ENCODE measurements at places on chromosomes 1 and 21. TPM values are rescaled to one million over a fixed set of nuclear protein-coding genes. Genes with fewer than 3 reads are reported as not detected.

DNA sequence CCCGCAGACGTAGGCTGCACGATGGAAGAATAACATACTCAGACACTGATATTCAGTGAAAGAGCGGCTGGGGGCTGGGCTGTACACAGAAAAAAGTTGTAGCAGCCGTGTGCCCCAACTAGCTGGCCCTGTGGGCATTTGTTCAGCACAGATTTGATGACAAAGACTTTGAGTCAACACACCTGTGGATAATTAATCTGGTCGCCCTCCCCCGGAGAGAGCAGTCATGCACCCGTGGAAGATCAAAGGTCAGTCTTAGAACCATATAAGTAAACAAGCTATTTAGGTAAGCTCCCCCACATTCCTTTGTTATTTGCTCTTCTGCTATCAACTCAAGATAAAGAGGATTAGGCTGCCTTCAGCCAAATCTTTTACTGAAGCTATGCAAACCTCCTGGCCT is 148.4 kb upstream of the HMCN1 start:
- H3K4me3 ChIP-seq: no peak overlapping the region
- no peaks in the 10 kb centered on the region for H3K27me3 ChIP-seq
- H3K27ac ChIP-seq: no peak overlapping the region
- DNase-seq: no peak
- no peaks in the 10 kb centered on the region for H3K36me3 ChIP-seq

Gene FAM89A
- polyA plus RNA-seq: 6.0 TPM

Gene LCE3E
- not detected for polyA plus RNA-seq

DNA sequence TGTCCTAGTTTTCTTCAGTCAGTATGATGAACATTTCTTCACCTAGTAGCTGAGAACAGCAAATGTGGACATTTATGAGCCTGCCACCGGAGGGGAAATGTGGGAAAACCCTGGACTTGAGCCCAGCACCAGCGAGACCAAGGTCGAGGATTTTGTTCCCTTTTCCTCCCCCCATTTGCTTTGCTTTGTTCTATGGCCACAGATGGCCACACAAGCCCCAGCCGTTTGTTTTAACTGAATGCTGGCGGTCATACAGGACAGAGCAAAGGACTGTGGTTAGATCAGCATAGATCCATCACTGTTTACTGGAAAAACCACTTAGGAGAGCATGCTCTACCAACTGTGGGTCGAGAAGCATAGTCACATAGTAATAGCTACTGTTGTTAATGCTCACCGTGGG is 20.9 kb downstream of the SH2D2A start:
- no peak overlapping the region for H3K4me3 ChIP-seq
- H3K36me3 ChIP-seq: peaks cover 20% of the 10 kb centered on the region
- DNase-seq: no peak
- H3K27ac ChIP-seq: no peak overlapping the region

Gene LCE1E
- polyA plus RNA-seq: not detected

- no peak overlapping the region for H3K4me3 ChIP-seq
- no peaks in the 10 kb centered on the region for H3K36me3 ChIP-seq
- no peaks in the 10 kb centered on the region for H3K4me1 ChIP-seq
- no peak overlapping the region for H3K27ac ChIP-seq
- DNase-seq: no peak
- no peaks in the 10 kb centered on the region for H3K27me3 ChIP-seq
Measured at GRCh38 chr21:24514081-24514733, 1093.1 kb downstream of the MRPL39 start.

GRCh38 chr1:57605933-57606332 is 182.1 kb upstream of the DAB1 start:
- H3K4me1 ChIP-seq: no peaks in the 10 kb centered on the region
- no peak overlapping the region for H3K4me3 ChIP-seq
- no peaks in the 10 kb centered on the region for H3K27me3 ChIP-seq
- no peaks in the 10 kb centered on the region for H3K36me3 ChIP-seq

GRCh38 chr1:170714938-170715337 is 51.0 kb downstream of the PRRX1 start:
- no peak overlapping the region for H3K27ac ChIP-seq
- H3K36me3 ChIP-seq: no peaks in the 10 kb centered on the region
- H3K4me3 ChIP-seq: no peak overlapping the region
- H3K27me3 ChIP-seq: no peaks in the 10 kb centered on the region
- H3K4me1 ChIP-seq: peaks cover 1% of the 10 kb centered on the region
- no peak for DNase-seq

- no peaks in the 10 kb centered on the region for H3K27me3 ChIP-seq
- H3K27ac ChIP-seq: no peak overlapping the region
- no peak overlapping the region for H3K4me3 ChIP-seq
- H3K36me3 ChIP-seq: no peaks in the 10 kb centered on the region
Measured at GRCh38 chr1:54519709-54520108, 28.3 kb upstream of the ACOT11 start.

GRCh38 chr1:3590951-3591865 is 20.1 kb downstream of the MEGF6 start:
- H3K4me3 ChIP-seq: no peak overlapping the region
- no peaks in the 10 kb centered on the region for H3K36me3 ChIP-seq
- H3K4me1 ChIP-seq: no peaks in the 10 kb centered on the region
- DNase-seq: no peak
- H3K27me3 ChIP-seq: no peaks in the 10 kb centered on the region
- H3K27ac ChIP-seq: no peak overlapping the region

Gene ZNF436
- 5.1 TPM for polyA plus RNA-seq

GRCh38 chr1:39088658-39089057 is 62.5 kb downstream of the NDUFS5 start:
- no peaks in the 10 kb centered on the region for H3K36me3 ChIP-seq
- no peak for DNase-seq
- H3K27me3 ChIP-seq: no peaks in the 10 kb centered on the region
- no peak overlapping the region for H3K27ac ChIP-seq

Gene SLC45A1
- 4.4 TPM for polyA plus RNA-seq

Gene CD2
- polyA plus RNA-seq: 0.74 TPM

- no peaks in the 10 kb centered on the region for H3K4me1 ChIP-seq
- H3K4me3 ChIP-seq: peak overlapping the region; percentile 33
- DNase-seq: peak; percentile 98
- no peaks in the 10 kb centered on the region for H3K36me3 ChIP-seq
- H3K27me3 ChIP-seq: no peaks in the 10 kb centered on the region
Measured at GRCh38 chr1:156123356-156124196, 9.1 kb downstream of the LMNA start.

- DNase-seq: peak; percentile 42
- H3K4me3 ChIP-seq: no peak overlapping the region
- no peaks in the 10 kb centered on the region for H3K27me3 ChIP-seq
- H3K36me3 ChIP-seq: no peaks in the 10 kb centered on the region
- H3K27ac ChIP-seq: no peak overlapping the region
Measured at GRCh38 chr1:32877211-32878110, 6.7 kb upstream of the FNDC5 start.

Gene FMO4
- polyA plus RNA-seq: 9.4 TPM

GRCh38 chr1:99658031-99658290 is 12.0 kb downstream of the PALMD start:
- DNase-seq: no peak
- H3K27me3 ChIP-seq: no peaks in the 10 kb centered on the region
- H3K36me3 ChIP-seq: no peaks in the 10 kb centered on the region
- H3K4me3 ChIP-seq: no peak overlapping the region
- no peak overlapping the region for H3K27ac ChIP-seq

DNA sequence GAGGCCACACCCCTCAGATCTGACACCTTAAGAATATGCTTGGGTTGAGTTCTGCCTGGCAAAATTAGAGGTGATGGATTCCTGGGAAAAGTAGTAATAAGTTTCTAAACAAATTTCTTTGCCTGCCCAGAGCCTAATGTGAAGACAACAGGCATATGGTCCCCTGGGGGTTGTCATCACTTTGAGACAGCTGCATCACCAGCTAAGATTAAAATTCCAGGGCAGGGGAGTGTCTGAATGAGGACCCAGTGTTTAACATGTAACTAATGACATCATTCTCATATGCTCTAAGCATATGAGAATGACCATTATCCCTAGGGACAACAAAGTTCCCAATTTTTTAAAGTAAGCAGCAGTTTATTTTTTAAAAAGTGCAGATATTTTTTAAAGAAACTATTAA is 432.2 kb downstream of the PCP4 start:
- DNase-seq: no peak
- no peaks in the 10 kb centered on the region for H3K36me3 ChIP-seq
- no peaks in the 10 kb centered on the region for H3K4me1 ChIP-seq
- H3K27me3 ChIP-seq: no peaks in the 10 kb centered on the region
- no peak overlapping the region for H3K4me3 ChIP-seq
- H3K27ac ChIP-seq: no peak overlapping the region

GRCh38 chr1:40338745-40339419 is 21.8 kb upstream of the COL9A2 start:
- H3K4me1 ChIP-seq: no peaks in the 10 kb centered on the region
- H3K4me3 ChIP-seq: no peak overlapping the region
- peak; percentile 92 for DNase-seq
- H3K27ac ChIP-seq: no peak overlapping the region
- no peaks in the 10 kb centered on the region for H3K36me3 ChIP-seq

GRCh38 chr1:204045430-204045829 is 27.5 kb upstream of the SOX13 start:
- H3K36me3 ChIP-seq: no peaks in the 10 kb centered on the region
- no peaks in the 10 kb centered on the region for H3K27me3 ChIP-seq
- no peaks in the 10 kb centered on the region for H3K4me1 ChIP-seq
- H3K4me3 ChIP-seq: no peak overlapping the region
- no peak overlapping the region for H3K27ac ChIP-seq
- DNase-seq: no peak

- no peak overlapping the region for H3K4me3 ChIP-seq
- H3K27me3 ChIP-seq: no peaks in the 10 kb centered on the region
- no peaks in the 10 kb centered on the region for H3K4me1 ChIP-seq
- H3K27ac ChIP-seq: no peak overlapping the region
Measured at GRCh38 chr1:160024195-160024905, 7.4 kb downstream of the PIGM start.

Gene HEYL
- 68.6 TPM for polyA plus RNA-seq

DNA sequence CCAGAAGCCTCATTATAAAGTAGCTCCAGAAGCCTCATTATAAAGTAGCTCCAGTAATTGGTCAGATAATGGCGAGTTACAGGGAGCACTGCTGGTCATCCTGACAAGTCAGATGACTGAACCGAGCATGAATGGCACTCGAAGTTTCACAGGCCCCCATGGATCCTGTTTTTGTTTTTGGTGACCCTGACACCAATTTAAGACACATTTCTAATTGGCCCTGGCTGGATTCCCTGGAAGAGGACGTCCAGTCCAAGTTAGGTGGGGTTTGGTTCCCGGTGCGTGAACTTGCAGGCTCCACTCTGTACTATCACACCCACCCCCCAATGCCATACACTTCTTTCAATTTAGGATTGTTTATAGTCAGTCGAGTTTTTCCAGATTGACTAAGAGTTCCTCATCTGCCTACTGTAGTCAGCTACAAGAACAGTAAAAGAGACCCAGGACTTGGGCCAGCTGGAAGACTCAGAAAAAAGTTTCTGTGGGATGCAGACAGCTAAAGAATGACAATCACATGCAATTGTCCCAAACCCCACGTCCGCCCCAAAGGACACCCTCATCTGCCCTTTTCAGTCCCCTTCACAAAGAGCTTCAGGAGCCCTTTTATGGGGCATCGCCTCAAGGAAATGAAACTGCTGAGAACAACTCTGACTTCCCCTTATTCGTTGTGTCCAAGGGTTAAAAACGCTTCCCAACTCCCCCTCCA is 2.7 kb downstream of the DHRS3 start:
- H3K27me3 ChIP-seq: no peaks in the 10 kb centered on the region
- no peak for DNase-seq
- peak overlapping the region; percentile 92 for H3K4me3 ChIP-seq

DNA sequence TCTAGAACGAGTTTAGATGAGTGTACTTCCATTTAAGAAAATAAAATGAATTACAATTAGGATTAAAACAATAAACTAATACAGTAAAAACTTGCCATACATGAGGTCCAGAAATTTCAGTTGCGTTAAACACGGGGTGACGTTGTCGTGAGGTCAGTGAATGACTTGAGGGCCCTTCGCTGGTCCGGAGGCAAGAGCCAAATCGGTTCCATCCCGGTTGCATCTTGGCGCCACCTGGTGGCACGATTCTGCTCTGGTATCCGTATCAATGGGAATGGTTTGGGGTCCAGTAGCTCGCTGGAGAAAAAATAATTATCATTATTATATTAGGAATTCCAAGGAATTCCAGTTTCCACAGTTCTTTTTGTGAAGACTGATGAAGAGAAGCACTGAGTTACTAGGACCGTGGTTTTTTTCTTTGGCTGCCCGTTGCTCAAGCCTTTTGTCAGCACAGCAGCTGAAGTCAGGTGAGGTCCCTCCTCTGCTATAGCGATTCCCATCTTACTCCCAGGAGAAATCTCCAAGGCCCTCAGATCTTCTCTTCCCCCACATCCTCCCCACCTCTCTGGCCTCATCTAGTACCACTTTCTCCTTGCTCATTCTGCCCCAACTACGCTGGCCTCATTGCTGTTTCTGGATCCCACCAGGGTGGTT is 161.4 kb downstream of the SLC35F3 start:
- no peak overlapping the region for H3K4me3 ChIP-seq
- H3K36me3 ChIP-seq: no peaks in the 10 kb centered on the region
- H3K27ac ChIP-seq: no peak overlapping the region
- no peaks in the 10 kb centered on the region for H3K4me1 ChIP-seq
- DNase-seq: peak; percentile 92

GRCh38 chr21:32653326-32653901 is 41.2 kb upstream of the CFAP298 start:
- no peak for DNase-seq
